Effector memory CD4-positive, alpha-beta T cell (primary cell): ENCODE measurements at places on chromosomes 2 and 18.

DNA sequence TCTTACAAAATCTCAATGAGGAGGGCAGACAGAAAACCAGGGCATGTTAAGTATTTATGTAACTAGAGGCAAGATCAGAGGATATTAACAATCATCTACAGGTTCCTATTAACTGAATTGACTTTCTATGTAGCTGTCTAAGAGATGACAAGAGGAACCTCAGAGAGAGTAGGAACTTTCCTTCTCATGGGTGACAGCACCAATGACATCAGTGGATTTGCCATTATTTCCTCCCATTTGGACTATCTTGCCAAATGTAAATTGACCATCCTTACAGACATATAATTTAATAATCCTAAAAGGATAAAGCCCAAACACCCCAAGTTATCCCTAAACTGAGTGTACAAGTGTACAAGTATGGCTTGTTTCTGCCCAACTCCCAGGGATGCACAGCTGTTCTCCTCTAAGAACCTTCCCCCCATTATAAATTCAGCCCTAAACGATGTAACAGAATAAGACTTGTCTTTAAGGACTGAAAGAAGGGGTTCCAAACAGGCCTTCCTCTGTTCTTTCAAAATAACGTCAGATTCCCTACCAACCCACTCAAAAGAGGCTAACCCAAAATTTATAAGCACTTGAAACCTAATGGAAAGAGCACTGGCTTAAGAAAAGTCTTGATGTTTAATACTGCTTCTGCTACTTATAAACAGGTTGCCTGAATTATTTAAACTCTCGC lies 73.4 kb upstream of the CHAC2 start:
- DNase-seq, result no peak

- DNase-seq, result no peak
Observed at GRCh38 chr2:129716781-129717559, 262.5 kb upstream of the RAB6C start.

DNA sequence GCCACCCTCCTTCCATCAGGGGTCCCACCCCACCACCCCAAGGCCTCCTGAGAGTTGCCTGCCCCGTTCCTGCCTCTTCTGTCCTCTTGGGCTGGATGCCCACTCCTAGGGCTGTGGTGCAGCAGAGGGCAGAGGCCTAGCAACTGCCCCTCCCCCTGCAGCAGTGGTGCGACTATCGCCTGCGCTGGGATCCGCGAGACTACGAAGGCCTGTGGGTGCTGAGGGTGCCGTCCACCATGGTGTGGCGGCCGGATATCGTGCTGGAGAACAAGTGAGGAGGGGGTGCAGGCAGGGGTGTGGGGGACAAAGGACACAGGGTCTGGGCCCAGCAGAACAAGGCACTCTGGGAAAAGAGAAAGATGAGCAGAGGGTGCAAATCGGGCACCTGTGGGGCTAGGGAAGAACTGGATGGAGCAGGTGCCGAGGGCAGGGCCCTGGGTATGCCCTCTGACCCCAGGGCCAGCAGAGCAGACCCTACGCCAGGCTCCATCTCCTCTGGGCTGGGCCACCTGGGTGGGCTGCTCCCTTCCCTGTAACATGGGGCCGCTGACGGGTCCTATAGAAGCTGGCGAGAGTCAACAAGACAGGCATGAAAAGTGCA lies 1.0 kb downstream of the CHRNG start:
- DNase-seq, result no peak

- no peak for DNase-seq
Observed at GRCh38 chr2:27128668-27129571, 5.3 kb downstream of the ABHD1 start.

GRCh38 chr2:175282300-175282699 lies 100.8 kb upstream of the ATP5MC3 start:
- no peak for DNase-seq

DNA sequence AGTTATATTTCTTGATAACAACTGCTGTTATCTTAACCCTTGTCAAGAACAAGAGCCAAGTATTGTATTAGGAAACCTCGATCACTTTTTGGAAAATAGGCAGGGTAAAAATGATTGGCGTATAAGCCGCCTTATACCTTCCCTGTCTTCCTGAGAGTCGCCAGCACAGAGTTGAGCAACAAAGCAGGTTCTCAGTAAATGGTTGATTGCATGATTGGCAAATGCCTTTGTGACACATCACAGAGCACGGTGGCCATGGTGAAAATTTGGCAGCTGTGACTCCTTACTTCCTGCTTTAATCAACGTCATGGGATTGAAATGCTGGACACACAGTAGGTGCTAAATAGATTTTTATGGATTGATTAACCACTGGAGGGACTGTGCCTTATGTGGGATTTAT lies 3.9 kb upstream of the KLHL29 start:
- DNase-seq, result no peak

DNA sequence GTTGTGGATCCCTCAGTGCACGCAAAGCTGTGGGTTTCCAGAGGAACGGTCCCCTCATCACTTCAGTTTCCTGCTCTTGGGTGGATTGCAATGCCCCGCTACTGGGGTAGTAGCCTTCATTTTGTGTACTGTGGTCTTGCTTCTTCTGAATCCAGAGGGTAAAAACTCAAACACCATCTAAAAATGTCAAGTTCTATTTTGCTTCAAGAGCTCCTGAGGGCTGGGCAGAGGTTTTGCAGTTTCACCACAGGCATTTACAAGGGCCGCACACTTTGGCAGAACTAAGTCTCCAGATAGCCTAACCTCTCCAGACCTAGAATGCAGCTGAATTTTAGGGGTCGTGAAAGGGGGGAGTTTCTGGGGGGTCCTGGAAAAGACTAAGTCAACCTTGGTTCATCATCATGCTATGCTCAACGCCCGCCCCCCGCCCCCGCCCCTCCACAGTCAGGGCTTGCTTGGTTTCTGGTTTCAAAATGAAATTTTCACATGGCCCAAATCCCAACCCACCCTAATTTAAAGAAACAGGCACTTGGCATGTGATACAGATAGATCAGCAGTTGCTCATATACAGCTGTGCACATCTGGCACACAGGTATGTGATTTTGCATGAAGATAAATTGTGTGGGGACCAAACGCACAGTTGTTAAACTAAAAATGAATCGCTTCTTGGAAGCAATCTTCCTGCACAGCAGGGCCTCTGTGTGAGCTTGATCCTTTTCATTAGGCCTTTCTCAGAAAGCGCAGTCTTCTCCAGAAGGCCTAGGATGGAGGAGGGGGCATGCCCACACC lies 329.6 kb downstream of the OSR1 start:
- no peak for DNase-seq

GRCh38 chr2:235533198-235533597 lies 39.4 kb downstream of the AGAP1 start:
- DNase-seq, result no peak

- no peak for DNase-seq
Observed at GRCh38 chr2:88729061-88729745, 37.7 kb downstream of the RPIA start.

DNA sequence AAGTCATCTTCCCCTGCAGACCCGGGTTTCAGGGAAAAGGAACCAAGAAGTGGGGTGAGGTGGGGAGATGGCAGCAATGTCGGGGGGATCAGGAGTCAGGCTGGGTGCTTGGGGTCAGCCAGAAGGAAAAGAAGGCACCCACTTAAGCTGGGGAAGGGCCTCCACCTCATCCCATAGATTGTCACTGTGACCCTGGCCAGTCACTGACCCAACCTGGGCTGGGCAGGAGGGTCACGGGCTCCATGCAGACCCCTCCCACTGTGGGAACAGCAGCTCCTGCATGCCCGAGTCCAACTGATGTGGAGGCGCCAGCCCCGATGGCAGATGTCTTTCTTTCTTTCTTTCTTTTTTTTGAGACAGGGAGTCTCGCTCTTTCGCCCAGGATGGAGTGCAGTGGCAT lies 53.6 kb upstream of the HAAO start:
- no peak for DNase-seq

- DNase-seq, result no peak
Observed at GRCh38 chr2:216700781-216701180, 5.4 kb upstream of the IGFBP5 start.

DNA sequence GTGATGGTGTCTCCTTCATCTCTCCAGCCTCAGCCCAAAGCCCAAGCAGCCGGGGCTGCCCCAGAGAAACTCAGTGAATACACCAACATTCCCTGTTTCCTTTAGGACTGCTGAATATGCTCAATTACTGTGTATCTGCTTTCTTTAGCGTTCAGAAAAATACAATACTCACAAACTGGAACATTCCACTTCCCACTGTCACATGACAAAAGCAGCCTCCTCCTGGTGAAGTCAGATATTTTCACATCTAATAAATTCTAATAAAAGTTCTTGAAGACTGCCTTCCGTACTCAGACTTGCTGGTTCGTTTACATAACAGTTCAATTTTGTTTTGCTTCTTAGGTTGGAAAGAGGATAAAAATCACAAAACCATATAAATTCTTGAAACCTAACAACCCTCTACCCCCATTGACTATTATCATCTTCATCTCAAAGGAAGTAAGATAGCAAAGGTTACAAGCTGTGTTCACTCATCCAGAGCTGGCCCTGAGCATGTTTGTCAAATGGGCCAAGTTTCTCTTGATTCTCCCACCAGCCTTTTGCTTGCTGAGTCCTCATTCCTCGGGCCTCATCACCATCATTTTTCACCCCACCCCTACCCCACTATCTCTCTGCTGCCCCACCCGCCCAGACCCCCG lies 190.8 kb upstream of the HNRNPA3 start:
- no peak for DNase-seq

DNA sequence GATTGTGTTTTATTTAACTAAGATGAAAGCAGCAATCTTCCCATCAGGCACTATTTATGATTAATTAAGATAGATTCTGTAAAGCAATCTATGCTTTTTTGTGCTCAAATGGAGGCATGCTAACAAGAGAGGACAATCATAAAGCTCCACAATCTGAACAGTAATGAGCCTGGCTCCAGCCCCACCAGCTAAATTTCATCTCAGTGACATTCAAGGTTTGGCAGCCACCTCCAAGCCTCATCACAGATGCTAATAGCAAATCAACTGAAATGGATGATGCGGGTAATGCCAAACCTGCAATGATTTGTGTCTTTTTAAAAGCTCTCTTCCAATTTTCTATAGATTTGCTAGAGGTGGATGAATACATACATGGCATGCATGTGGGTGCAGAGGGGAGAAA lies 456.6 kb downstream of the TDRD15 start:
- DNase-seq, result no peak

- DNase-seq, result no peak
Observed at GRCh38 chr2:47109007-47109375, 46.1 kb downstream of the STPG4 start.

GRCh38 chr2:126913881-126914615 lies 15.4 kb downstream of the TEX51 start:
- DNase-seq, result no peak

DNA sequence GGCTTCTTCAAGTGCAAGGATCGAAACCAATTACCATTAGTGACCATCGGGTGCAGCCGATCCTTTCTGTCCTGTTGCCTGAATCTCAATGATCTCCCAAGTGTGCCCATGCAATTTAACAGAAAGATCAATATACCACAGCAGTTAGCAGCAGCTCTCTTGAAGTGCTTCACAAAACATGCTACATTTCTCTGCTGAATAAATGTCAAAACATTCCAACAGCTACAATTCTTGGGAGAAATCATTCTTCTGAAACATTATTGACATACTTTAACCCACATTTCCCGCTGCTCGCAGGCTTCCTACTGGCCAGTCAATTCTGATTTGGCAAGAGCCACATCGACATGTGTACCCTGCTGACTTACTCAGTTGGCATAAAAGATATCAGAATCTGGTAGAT lies 907.7 kb downstream of the TMEM182 start:
- no peak for DNase-seq
